Cortex of kidney (tissue), 1 donor: ENCODE measurements at places on chromosomes 2 and 18.

DNA sequence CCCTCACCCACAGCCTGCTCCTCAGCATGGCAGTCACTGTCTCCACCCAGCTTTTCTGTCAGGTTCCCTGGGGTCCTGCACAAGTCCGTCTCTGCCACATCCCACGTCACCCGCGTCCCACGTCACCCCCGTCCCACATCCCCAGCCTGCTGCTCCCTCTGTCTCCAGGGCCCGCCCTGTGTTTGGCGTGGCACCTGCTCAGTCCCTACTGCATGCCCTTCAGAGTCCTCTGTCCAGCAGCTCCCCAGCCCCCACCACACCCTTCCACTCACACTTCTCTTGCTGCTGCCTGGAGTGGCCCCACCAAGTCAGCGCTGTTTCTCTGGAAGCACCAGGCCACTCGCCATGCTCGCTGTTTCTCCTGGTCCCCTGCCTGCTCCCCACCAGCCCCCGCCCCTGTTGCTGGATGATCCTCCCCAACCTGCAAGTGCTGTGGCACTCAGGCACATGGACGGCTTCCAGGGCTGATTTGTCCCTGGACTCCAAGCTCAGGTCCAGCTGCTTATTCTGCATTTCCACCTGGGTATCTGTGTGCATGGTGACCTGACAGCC, 18.8 kb downstream of the ATG4B start:
- no peak for DNase-seq

GRCh38 chr18:71212222-71212621, 923.4 kb downstream of the SOCS6 start:
- DNase-seq = no peak

- no peak for DNase-seq
Measured at GRCh38 chr18:74508366-74508765, 12.2 kb downstream of the CNDP2 start.

GRCh38 chr2:67037655-67038054, 359.5 kb upstream of the ETAA1 start:
- DNase-seq = no peak

DNA sequence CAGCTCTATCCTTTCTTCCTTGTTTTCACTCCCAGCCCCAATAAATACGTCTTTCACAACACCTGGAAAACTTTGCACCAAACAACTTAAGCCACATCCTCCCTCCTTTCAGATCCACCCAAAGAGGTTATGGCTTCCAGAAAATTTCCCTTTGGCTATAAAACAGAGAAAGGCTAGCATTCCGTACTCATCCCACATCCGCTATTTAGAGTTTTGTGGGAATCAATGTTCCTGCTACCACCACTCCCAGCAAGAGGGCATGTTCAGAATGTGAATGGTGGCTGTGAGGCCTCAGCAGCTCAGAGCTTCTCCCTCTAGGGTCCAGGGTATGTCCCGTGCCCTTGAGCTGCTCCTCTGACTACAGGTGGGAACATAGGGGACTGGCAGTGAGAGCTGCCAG, 214.6 kb downstream of the NCK2 start:
- DNase-seq = no peak

GRCh38 chr2:102251042-102251848, 60.1 kb upstream of the IL1RL1 start:
- DNase-seq = no peak

DNA sequence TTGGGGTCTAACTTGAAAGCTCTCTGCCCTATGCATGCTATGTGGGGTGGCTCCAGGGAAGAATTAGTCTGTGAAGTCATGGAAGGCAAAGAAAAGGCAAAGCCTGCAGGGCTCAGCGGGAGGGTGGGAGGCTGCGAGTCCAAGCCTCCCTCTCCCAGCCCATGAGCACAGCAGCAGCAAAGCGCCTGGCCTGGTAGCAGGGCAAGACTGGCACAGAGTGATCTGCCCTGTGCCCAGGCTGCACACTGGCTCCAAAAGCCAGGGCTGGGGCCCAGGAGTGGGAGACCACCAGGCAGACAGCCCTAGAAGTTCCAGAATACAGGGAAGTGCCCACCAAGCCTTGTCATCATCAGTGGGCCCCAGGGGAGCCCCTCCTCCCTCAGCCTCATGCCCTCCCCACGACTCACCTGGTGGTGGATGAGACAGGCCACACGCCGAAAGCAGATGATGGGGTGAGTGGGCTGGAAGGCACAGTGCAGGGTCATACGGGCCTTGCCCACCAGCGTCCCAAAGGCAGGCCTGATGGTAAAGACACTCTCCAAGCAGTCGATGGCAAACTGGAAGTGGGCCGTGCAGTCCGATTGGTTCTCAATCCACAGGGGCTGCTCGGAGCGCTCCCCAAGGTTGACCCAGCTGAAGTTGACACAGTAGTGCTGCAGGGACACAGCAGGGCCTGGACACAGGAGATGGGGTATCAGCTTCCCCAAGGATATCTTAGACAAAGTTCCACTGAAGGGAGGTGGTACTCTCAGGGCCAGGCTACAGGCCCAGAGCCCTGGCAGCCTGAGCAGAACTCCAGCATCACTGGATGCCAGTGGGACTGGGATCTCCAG, 12.1 kb downstream of the CFAP65 start:
- DNase-seq = no peak

- DNase-seq = no peak
Measured at GRCh38 chr2:181038796-181039195, 58.4 kb downstream of the UBE2E3 start.

DNA sequence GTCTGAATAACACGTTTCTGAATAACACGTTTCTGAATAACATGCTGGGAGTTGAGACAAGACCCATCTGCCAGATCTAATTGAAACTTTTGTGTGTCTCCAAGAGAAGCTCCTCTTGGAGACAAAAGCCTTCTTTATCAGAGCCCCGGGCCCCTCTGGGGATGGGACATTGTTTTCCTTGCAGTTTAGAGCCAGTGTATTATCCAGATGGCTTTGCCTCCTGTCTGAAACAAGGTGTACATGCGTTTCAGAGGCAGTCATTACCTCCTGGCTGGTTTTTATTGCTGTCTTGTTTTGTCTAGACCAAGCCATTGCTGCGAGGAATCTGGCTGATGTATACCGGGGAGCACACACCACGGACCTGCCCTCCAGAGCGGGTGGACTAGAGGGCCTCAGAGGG, 7.8 kb downstream of the FOSL2 start:
- DNase-seq = no peak

- DNase-seq = no peak
Measured at GRCh38 chr18:44671914-44672313, 8.8 kb upstream of the SETBP1 start.

DNA sequence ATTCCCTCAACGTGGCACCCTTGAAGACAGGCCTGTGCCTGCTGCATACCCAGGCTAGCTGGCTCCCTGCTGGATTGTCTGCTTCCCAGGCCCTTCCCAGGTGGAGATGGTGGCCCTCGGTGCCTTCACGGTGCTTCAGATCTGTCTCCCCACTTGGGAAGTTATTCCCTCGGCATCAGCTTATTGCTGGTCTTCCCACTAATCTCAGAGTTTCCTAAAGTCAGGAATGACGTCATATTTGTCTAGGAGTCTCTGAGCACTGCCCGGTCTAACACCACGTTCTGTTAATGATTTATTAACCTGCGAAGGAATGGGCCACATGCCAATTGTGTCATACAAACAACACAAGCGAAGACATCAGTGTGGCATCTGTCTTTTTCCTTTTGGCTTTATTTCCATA, 269.8 kb upstream of the ID2 start:
- no peak for DNase-seq

- DNase-seq = no peak
Measured at GRCh38 chr2:9914384-9915065, 37.0 kb upstream of the GRHL1 start.

- DNase-seq = no peak
Measured at GRCh38 chr2:10079266-10079869, 843 bp downstream of the CYS1 start.

DNA sequence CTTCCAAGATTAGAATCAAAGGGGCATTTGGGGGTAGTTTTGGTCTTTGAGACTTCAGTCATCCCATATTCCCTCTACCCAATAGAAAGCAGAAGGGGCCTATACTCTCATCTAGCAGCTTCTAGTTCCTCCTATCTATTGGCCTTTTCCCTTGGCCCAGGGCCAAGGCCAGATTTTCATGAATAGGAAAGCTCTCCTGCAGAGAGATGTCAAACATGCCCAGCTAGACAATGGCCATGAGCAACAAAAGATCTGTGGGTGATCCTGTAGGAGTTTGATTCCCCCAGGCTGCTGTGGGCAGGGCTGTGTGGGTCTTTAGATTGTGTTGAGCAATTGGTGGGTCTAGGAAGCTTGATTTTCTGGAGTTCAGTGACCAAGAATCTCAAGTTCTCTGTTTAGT, 2.9 kb upstream of the ADCYAP1 start:
- no peak for DNase-seq

DNA sequence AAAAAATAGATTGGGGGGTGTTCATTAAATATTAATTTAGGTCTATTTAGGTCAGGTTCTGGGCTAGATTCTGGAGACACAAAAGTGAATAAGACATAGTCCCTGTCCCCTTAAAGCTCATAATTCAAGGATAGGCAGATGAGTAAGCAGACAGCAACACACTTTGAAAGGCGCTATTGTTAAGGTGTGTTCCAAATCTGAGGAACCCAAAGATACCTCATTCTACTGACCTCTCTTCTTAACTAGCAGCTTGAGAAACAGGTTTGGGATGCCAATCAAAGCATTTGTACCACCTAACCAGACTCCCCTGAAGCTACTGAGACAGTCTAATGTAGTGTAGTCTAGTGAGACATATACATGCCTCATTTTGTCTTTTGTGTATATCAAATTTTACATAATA, 34.8 kb downstream of the SEMA4F start:
- no peak for DNase-seq

DNA sequence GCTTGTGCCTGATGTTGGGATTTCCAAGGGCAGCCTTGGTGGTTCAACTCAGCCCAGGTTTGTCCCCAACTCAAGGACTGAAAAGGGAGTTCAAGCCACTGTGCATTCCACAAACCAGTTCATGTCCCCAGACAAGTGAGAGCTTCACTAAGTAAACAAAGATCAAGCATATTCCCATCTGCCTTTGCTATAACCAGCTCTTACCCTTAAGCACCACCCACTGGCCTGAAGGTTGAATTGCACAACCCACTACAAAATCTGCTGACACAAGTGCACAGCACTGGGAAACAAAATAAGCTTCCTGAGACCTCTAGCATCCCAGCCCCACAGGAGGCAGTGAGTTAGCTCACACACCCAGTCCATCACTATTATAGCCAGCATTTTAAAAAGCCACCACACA, 516.7 kb downstream of the NR4A2 start:
- no peak for DNase-seq

DNA sequence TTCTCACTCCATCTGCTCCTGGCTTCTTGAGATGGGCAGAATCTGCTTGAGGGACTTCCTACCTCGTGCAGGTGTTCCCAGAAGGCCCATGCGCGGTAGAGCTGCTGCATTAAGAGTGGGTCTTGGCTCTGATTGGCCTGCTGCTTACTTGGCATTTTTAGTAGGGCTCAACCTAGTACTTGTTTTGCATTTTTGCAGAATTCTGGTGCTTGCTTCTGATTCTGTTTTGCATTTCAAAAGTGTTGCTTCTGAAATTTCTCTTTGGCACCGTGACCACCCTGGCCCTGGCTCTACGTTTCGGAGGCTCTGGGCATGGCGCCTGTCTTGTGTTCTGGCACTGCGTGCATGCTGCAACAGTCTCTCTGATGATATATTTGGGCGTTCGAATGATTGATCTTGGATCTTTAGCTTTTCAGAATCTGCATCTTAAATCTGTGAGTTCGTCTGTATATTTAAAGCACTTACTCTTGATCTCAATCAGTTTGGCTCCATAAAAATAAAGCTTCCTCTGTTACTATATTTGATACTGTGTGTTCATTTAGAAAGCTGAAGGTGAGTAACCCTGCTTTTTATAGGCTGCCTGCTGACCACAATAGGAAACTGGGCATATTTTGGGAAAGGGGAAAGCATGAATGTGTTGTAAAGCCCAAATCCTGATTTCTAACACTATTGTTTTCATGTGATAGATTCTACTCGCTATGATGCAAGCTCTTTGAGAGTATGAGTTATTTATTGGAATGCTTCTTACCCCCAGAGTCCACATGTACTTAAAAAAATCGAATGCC, 22.2 kb downstream of the EFR3B start:
- DNase-seq = no peak

GRCh38 chr2:109304731-109305470, 175.9 kb downstream of the SH3RF3 start:
- no peak for DNase-seq

DNA sequence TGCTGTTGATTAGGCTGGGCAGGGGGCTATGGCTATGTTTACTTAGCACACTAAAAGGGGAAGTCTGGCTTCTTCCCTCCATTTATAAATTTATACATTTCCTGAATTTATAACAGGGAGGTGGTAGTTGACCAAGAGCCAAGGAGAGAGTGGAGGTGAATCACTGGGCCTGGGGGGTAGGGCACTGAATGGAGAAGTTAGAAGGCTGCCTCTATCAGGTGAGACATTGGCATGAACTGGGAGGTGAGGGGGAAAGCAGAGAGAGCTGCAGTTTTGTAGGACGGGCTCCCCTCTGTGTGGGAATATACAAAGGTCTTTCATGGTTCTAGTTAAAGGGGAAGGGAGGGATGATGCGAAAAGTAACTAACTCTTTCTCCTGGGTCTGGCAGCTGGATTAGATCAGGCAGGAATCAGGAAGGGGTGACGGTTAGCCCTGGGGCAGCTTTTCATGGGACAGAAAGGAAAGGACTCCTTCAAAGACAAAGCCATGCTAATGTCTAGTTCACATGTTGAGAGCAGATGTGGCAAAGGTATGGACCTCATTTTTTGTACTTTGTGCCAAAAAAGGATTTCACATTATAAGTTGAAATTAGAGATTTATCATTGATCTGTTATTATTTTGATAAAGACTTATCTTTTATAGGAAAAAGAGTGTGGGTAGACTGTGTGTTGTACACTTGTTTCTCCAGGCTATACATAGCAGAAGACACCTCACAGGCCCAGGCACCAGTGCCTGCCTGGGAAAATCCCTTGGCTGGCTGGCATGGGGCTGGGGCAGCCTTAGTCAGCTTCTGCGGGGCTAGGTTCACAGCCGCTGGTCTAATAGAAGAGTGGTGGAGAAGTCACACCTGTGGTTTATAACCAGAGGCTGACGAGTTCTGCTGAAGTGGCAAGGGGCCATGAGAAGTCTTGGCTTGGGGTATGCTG, 158.7 kb downstream of the CLIP4 start:
- DNase-seq = no peak

DNA sequence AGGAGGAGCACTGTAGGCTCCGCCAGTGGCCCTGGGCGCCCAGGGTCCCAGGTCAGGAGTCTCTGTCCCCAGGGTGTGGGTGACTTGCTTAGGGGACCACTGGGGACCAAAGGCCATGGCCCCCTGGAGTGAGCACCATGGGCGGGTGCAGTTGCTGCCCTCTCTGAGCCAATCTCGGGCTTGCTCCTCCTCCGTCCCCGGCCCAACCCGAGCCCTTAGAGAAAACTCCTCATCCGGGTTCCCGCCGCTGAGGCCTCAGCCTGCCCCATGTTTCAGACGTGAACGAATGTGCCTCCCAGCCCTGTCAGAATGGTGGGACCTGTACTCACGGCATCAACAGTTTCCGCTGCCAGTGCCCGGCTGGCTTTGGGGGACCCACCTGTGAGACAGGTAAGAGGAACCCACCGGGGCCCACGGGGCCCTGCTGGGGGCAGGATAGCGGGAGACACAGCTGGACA, 38.6 kb downstream of the SNED1 start:
- no peak for DNase-seq

GRCh38 chr2:11473659-11474433, 7.9 kb upstream of the E2F6 start:
- DNase-seq = no peak
